ENCODE measurements at places on chromosomes 5 and 9. TPM values are rescaled to one million over a fixed set of nuclear protein-coding genes. Genes with fewer than 3 reads are reported as not detected.

Gene GDF9
- 1.0 TPM for polyA plus RNA-seq

Gene QRFP
- 0.70 TPM for polyA plus RNA-seq

Gene GNA14
- polyA plus RNA-seq = 12.8 TPM

- DNase-seq = no peak
These were observed 47.7 kb upstream of the TTC39B start for GRCh38 chr9:15354713-15355112.

Gene PFN3
- not detected for polyA plus RNA-seq

DNA sequence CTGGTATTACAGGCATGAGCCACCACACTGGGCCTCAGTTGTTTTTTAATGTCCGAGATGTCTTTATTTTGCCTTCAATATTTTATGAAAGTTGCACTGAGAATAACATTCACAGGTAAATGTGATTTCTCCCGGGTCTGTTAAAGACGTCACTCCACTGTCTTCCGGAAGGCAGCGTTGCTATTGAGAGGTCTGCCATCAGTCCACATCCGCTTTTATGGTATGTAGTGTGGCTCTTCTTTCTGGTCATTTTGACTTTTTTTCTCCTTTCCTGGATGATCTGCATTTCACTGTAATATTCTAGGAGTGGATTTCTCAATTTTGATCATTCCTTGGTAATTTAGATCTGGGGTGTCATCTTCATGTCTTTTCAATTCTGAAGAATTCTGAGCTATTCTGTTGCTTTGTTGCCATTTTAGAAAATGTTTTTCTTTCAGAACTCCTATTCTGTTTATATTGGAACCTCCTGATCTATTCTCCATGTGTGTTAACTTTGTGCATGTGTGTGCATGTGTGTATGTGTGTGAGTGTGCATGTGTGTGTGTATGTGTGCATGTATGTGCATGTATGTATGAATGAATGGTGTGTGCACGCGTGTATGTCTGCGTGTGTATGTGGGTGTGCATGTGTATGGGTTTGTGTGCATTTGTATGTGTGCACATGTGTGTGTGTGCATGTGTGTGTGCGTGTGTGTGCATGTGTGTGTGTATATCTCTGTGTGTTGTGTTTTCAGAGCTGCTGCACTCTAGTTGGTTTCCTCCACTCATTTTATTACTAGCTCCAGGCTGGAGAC is 1.9 kb upstream of the LCN1 start:
- DNase-seq = no peak

Gene COL23A1
- 7.0 TPM for polyA plus RNA-seq

Gene SLC1A1
- polyA plus RNA-seq = 5.3 TPM

GRCh38 chr5:144712090-144712489 is 541.4 kb downstream of the KCTD16 start:
- no peak for DNase-seq

All from left lung (tissue), 14 donors.